ENCODE measurements at places on chromosomes 11 and 22. TPM values are rescaled to one million over a fixed set of nuclear protein-coding genes. Genes with fewer than 3 reads are reported as not detected.

Gene SCGB1C1
- polyA plus RNA-seq: not detected

Gene PMM1
- 63.6 TPM for polyA plus RNA-seq

Gene RIC8A
- polyA plus RNA-seq: 81.5 TPM

Gene CD3G
- polyA plus RNA-seq: not detected

Gene MYO18B
- polyA plus RNA-seq: 79.1 TPM

Gene KRTAP5-11
- polyA plus RNA-seq: not detected

Gene OR51B2
- polyA plus RNA-seq: not detected

Gene SCGB1A1
- not detected for polyA plus RNA-seq

Measured in cardiac muscle cell (in vitro differentiated cells and primary cell).